ENCODE measurements at places on chromosomes 13 and 19.

DNA sequence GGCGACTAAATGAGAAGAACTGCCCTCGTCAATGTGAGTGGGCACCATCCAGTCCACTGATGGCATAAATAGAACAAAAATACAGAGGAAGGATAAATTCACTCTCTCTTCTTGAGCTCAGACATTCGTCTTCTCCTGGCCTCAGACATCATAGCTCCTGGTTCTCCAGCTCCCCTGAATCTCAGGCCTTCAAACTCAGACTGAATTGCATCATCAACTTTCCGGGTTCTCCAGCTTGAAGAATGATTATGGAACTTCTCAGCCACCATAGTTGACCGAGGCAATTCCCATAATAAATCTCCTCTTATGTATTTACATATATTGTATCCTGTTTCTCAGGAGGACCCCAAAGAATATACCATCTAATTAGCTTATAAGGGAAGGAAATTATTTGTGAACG is 55.0 kb upstream of the FNDC3A start:
- DNase-seq, result no peak

GRCh38 chr13:61277586-61278276 is 137.9 kb downstream of the PCDH20 start:
- no peak for DNase-seq

- no peak for DNase-seq
Observed at GRCh38 chr13:47502166-47502565, 498.9 kb downstream of the SUCLA2 start.

- DNase-seq, result no peak
Observed at GRCh38 chr19:10855879-10856522, 7.8 kb downstream of the C19orf38 start.

DNA sequence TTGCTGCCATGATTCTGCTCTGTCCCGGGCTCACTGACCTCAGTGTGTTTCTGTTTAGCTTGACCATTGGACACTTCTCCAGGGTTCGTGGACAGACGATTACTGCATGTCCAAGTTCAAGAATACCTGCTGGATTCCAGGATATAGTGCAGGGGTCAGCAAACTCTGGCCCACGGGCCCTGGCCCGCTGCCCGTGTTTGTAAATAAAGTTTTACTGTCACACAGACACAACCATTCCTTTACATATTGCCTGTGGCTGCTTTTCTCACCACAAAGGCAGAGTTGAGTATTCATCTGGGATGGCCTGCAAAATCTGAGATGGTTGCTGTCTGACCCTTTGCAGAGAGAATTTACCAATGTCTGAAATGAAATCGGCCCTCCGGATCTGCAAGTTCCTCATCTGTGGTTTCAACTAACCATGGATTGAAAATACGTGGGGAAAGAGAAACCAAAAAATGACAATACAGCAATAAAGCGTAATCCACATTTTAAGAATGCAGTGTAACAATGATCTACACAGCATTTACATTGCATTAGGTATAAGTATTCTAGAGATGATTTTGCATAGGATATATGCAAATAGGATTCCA is 25.9 kb upstream of the F2RL3 start:
- DNase-seq, result no peak

- no peak for DNase-seq
Observed at GRCh38 chr19:30163663-30164062, 208.5 kb upstream of the ZNF536 start.

GRCh38 chr13:94236872-94237271 is 242.6 kb downstream of the DCT start:
- DNase-seq, result no peak

GRCh38 chr19:42150911-42151361 is 18.7 kb upstream of the POU2F2 start:
- no peak for DNase-seq

DNA sequence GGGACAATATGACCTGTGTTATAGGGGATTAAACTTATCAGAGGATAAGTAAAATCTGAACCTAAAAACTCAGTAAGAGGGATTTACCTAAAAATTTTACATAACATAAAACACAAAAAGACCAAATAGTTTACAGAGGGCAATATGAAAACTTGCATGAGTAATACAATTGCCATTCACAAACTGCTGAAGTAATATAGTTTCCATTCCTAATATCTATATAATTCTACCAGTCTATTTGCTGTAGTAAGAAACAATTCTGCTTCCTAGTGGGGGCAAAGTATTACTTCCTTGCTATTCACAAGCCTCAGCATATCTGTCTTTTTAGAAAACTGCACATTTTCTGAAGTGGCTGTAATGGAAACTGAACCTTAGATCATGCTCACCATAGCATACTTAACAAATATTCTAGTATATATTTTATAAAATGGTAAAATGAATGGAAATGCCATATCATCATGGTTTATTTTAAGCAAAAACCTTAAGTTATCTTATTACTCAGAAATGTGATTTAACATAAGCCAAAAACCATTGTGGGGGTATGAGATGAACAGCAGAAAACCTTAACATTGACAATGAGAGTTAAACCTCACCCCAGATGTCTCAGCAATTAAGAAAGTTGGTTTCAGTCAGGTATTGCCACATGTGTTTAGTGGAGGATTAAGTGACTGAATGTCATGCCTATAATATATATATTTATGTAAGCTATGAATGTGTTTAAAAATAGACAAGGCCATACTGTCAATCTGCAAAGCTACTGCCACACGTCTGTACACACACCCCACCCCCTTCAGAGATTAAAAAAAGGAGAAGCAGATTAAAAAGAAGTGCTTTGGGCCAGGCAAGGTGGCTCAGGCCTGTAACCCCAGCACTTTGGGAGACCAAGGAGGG is 136.8 kb downstream of the MIPEP start:
- no peak for DNase-seq

GRCh38 chr13:32267836-32268439 is 47.2 kb downstream of the ZAR1L start:
- DNase-seq, result peak; percentile 36

DNA sequence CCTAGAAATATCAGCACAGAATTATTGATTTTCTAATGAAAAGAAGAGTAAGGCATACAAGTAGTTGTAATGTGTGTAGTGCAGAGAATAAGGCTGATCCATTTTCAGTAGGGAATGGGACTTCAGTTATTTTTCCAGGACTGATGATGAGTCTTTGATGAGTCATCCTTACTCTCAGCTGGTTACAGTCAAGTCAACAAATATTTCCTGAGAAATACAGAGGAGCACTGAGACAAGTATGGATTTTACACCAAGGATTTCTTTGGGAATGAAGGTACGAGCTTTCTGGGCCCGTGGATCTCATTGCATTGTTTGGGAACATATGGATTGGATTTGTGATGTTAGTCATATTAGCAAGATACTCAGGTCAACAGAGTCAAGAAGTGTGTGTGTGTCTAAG is 502.7 kb downstream of the FGF9 start:
- peak; percentile 39 for DNase-seq

DNA sequence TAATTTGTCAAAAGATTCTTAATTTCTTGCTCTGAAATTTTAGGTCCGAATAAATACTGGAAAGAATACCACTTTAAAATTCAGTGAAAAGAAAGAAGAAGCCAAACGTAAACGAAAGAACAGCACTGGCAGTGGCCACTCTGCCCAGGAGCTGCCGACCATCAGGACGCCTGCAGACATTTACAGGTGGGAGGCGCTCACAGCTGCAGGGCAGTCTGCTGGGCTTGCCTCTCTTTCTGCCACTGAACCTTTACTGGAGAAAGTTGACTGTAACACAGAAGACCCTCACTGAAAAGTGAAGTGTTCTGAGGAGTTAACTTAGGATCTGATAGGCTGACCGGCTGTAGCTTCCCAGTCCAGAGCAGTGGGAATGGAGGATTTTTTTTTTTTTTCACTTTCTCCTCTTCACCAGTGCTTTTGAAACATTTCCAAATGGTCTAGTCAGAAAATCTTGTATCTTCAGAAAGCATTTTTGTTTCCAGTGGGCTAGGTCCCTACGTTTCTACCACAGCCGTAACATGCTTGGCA is 69.1 kb downstream of the URI1 start:
- no peak for DNase-seq

GRCh38 chr13:78852709-78853108 is 193.8 kb upstream of the OBI1 start:
- no peak for DNase-seq

DNA sequence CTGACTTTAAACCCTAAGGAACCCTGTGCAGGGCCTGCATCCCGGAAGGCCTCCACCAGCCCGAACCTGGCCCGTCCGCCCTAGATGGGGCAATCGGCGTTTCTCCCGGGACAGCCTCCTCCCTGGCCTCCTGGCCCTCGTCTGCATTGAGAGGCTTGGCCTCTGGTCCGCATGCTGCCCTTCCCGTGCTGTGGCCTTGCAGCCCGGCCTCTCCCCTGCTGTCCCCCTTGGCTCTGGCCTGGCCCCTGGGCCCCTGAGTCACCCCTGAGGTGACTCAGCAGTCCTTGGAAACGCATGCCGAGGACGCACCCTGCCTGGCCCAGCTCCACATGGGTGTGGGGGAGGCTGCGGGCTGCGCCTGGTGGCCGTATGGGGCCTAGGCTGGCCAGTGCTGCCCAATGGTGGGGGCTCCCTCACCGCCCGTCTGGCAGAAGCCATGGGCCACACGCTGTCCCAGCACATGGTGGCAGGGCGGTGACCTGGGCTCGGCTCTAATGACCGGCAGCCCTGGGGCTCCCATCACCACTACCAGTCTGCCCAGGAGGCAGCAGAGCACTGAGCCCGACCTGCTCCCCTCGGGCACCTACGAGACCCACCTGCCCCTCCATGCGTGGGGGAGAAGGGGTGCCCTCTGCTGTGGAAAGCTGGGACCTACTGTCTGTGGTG is 25.7 kb downstream of the SH3GL1 start:
- peak; percentile 87 for DNase-seq

GRCh38 chr13:71879129-71879535 is 12.1 kb upstream of the DACH1 start:
- peak; percentile 76 for DNase-seq

DNA sequence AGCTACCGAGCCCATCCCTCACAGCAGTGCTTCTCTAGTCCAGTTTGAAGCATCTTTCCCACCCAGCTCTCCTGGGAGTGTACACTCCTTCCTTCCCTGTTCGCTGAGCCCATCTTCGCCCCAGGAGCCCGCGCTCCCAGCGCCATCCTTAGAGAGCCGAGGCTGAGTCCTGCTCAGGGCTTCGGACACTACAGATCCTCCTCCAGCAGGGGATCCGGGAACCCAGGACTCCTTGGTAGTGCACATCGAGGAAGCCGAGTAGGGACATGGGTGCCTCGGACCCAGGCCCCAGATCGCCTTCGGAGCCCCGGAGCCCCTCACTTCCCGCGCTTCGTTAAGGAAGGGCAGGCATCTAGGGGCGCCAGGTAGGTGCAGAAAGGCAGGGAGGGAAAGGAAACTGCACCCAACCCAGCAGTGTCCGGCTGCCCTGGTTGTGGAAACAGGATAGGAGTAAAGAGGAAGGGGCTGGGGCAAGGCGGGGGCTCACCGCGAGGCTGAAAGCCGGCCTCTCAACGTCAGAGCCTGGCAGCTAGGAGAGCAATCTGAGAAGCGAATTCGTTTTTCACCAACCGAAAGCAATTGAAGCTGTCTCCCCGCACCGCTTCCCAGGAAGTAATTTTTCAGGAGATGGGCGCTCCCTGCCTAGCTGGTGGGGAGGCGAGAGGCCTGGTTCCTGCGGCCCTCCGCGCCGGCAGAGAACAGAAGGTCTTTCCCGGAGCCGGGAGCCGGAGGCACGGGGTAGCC is 1.0 kb downstream of the PDX1 start:
- DNase-seq, result peak; percentile 47

DNA sequence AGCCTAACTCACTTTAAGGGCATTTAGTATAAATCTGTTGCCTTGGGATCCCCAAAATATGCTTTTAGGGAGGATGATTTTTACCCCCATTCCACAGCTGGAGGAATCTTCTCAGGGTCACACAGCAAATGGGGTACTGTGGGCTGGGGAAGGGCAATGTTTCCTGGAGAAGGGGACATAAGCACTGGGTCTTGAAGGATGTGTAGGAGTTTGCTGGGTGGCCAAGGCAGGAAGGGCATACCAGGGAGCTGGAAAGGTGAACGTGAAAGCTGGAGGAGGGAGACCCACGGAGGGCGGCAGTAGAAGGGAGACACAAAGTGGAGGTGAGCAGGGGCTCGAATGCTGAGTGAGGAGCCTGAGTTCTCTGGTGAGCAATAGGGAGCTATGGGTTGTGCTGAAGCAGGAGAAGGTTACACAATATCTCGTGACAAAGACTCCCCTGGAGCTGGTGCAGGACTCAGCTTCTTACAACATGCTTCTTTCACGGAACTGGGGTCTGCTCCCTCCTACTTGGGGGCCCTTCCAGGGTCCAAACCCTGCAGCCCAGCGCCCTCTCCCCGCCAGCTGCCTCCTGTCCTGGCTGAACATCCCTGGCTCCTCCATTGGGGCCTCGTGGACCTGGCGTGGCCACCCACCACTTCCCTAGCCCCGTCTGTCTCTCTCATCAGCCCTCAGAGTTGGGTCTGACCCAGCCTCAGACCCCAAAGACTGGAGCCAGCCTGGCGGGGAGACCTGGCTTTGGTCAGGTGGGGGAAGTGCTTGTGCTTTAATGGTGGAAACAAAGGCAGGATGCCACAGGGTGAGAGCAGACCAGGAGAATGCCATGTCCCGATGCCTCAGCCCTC is 11.1 kb downstream of the CILP2 start:
- no peak for DNase-seq

GRCh38 chr13:98846521-98846920 is 94.0 kb upstream of the SLC15A1 start:
- no peak for DNase-seq

DNA sequence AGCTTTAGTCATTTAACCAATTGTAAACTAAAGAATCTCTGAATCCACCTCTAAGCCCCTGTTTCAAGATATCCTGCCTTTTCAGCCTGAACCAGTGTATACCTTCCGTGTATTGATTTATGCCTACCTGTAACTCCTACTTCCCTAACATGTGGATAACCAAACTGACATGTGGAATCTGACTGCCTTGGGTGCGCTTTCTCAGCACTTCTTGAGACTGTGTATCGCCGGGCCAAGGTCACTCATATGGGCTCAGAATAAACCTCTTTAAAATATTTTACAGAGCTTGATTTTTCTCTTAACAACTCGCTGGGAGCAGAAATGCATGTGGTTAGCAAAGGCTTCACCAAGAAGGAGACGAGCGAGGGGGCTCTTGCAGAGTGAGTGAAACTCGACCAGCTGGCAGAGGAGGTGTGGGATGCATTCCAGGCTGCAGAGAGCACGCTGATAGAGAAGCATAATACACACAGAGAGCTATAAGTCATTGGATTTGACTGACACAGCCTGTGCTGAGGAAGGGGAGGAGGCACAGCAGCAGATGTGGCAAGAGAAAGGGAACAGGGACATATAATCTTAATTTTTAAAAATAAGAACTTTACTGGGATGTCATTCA is 268.2 kb upstream of the MAB21L1 start:
- DNase-seq, result no peak

GRCh38 chr13:44758630-44759383 is 182.7 kb upstream of the TSC22D1 start:
- no peak for DNase-seq

All from SW480 (cell line).